Nephron progenitor cell (in vitro differentiated cells): ENCODE measurements at places on chromosomes 4 and X.

DNA sequence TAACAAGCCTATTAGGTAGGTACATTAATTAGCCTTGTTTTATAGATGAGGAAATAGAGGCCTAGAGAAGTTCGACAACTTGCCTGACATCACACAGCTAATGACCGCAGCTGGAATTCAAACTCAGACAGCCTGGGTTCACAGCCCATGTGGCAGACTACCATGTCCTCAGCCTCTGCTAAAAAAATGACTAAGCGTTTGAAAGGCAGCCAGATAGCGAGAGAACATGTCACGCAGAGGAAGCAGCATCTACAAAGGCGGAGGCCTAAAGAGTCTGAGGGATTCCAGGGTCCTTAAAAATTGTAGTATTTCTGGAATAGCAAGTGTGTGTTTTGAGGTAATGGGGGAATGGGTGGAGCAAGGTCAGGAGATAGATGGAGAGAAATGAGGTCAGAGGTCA lies 33.2 kb upstream of the BMP15 start:
- H3K27me3 ChIP-seq: peaks cover 7% of the 10 kb centered on the region
- no peak overlapping the region for H3K4me3 ChIP-seq
- no peak overlapping the region for H3K27ac ChIP-seq
- DNase-seq: no peak
- H3K36me3 ChIP-seq: no peaks in the 10 kb centered on the region
- peaks cover 5% of the 10 kb centered on the region for H3K4me1 ChIP-seq

DNA sequence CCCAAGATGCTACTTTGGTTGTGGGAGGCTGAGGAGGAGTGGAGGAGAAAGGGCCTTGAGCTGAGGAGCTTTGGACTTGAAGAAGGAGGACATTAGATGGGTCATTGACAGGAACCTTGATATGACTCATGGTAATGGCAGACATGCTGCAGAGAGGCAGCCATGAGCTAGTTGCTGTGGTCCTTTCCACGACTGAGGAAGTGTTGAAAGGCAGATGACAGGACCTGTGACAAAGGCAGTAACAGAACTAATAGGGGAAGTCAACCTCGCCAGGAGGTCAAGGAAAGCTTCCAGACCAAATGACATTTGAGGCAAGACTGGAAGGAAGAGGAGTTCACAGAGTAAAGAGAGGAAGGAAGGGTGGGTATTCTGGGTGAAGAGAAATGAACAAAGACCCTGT lies 7.6 kb upstream of the XPNPEP2 start:
- H3K4me1 ChIP-seq: no peaks in the 10 kb centered on the region
- no peak for DNase-seq
- H3K27ac ChIP-seq: no peak overlapping the region
- H3K4me3 ChIP-seq: no peak overlapping the region
- no peaks in the 10 kb centered on the region for H3K36me3 ChIP-seq
- peaks cover 10% of the 10 kb centered on the region for H3K27me3 ChIP-seq

- H3K4me3 ChIP-seq: no peak overlapping the region
- DNase-seq: no peak
- H3K27ac ChIP-seq: no peak overlapping the region
- no peaks in the 10 kb centered on the region for H3K4me1 ChIP-seq
- no peaks in the 10 kb centered on the region for H3K36me3 ChIP-seq
- H3K27me3 ChIP-seq: no peaks in the 10 kb centered on the region
Observed at GRCh38 chr4:160238790-160239189, 1135.9 kb downstream of the RAPGEF2 start.

DNA sequence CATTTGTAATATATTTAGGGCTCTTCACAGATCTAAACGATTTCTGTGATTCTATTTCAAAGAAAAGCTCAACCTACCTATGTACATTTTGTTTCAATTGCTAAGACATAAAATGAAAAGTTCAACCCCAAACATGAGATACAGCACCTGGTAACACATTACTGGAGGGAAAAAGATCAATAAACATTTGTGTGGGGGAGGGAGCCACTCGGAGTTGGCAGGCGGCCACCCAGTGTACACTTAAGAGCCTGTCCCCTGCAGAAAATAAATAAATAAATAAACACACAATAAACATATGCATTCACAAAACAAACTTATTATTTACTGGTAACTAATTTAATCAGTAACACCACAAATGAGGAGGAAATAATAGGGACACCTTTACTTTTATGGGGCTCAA lies 19.3 kb downstream of the PRSS48 start:
- H3K36me3 ChIP-seq: peaks cover 71% of the 10 kb centered on the region
- no peak for DNase-seq
- no peak overlapping the region for H3K27ac ChIP-seq
- H3K4me1 ChIP-seq: peaks cover 10% of the 10 kb centered on the region
- H3K27me3 ChIP-seq: no peaks in the 10 kb centered on the region
- no peak overlapping the region for H3K4me3 ChIP-seq

DNA sequence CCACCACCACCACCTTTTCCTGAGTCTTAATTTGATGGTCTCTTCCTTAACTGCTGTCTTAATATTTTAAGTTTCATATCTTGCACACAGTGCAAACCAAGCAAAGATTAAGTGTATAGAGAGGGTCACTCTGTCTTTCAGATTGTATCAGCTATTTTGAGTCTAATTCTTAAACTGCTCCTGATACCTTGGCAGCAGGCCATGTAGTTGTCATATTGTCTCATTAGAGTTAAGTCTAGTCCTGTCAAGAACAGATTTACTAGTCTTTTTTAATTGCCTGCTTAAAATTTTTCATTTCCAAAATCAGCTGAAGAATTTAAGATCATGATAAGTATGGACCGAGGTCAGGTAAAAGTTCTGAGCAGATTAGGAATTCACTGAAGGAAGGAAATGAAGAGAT lies 51.5 kb downstream of the FHIP1A start:
- DNase-seq: no peak
- no peak overlapping the region for H3K27ac ChIP-seq
- no peak overlapping the region for H3K4me3 ChIP-seq

- peaks cover 35% of the 10 kb centered on the region for H3K4me1 ChIP-seq
- H3K36me3 ChIP-seq: peaks cover 13% of the 10 kb centered on the region
- H3K27ac ChIP-seq: peak overlapping the region; percentile 3
Observed at GRCh38 chr4:123832173-123833026, 435.8 kb downstream of the SPRY1 start.

DNA sequence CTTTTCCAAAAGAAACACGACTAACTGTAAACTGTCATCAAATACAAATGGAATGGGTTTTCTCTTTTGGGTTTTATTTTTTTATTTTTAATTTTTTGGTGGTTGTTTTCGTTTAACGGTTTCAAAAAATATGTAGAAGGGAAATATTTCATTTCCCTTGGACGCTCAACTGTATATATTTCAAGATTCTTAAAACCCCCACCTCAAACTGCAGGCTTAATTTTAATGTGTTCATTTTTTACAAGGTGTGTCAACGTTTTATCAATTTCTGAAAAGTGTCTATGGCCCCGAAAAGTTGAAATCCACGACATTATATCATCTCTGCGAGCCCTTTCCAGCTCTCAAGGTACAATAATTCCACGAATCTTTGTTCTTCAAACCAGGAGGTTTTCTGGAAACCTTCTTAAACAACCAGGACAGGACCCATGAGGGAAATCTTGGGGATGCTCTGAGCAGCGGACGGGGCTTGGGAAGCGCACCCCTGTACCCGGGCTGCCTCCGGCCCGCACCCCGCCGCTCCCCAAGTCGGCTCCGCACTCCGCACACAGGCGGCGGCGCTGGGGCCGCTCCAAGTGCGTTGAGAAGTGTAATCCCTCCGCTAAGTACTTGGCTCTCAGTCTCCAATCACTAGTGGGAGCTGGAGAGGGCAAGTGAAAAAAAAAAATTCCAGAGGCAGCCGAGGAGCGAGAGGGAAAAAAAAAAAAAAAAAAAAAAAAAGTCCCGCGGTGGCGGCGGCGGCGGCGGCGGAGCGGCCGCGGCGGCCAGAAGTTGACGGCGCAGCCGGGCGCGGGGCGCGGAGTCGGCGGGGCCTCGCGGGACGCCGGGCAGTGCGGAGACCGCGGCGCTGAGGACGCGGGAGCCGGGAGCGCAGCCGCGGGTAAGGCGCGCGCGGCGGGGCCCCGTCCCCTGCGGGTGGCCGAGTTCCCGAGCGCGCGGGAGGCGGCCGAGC lies at the start of gene BMPR1B:
Gene BMPR1B (plus strand): TSS at position 764 of the 949 bp plus-strand sequence. CDS start 346,470 bp downstream, outside the sequence.
- peaks cover 20% of the 10 kb centered on the region for H3K4me1 ChIP-seq
- no peaks in the 10 kb centered on the region for H3K36me3 ChIP-seq
- H3K27me3 ChIP-seq: peaks cover 69% of the 10 kb centered on the region
- DNase-seq: peak; percentile 44
